ENCODE measurements at places on chromosomes 16 and 17.

DNA sequence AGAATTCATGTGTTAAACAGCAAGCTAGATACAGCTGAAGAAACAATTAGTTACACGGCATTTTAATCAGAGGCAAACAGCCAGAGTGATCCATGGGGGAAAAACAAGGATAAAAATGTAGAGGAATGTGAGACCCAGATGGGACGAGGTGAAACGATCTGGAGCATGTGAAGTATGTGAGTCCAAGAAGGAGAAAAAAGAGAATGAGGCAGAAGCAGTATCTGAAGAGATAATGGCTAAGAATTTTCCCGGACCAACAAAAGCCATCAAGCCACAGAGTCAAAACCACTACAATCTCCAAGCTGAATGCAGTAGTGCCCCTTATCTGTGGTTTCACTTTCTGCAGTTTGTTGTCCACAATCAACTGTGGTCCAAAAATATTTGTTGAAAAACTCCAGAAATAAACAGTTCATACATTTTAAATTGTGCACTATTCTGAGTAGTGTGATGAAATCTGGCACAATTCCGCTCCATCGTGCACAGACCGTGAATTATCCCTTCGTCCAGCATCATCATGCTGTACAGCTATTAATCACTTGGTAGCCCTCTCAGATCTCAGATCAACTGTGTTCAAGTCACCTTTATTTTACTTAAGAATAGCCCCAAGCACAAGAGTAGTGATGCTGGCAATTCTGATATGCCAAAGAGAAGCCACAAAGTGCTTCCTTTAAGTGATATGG is 18.8 kb downstream of the MYH10 start:
- DNase-seq, result no peak

- no peak for DNase-seq
Observed at GRCh38 chr17:78232859-78233173, 1.4 kb downstream of the TMEM235 start.

DNA sequence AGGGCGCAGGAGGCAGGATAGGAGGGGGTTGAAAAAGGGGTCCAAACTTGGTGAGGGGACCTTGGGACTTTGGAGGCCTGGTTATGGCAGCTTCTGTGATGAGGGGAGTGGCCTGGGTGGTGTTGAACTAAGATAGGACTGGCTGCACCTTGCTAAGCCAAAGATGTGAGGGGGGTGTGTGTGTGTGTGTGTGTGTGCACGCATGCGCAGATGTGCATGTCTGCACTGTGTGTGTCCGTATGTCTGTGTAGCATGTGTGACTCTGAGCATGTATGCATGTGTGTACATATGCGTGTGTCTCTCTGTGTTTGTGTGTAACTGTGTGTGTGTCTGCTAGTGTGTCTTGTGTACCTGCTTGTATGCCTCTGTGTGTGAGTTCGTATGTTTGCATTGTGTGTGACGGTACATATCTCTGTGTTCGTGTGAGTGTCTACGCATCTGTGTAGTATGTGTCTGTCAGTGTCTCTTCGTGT is 4.1 kb downstream of the SLC16A5 start:
- DNase-seq, result no peak

- DNase-seq, result no peak
Observed at GRCh38 chr17:68623811-68624210, 22.6 kb upstream of the FAM20A start.

- DNase-seq, result no peak
Observed at GRCh38 chr17:80836971-80837481, 154.6 kb upstream of the CHMP6 start.

GRCh38 chr16:70258946-70259345 is 7.2 kb upstream of the EXOSC6 start:
- DNase-seq, result no peak

- DNase-seq, result no peak
Observed at GRCh38 chr17:55413825-55414489, 7.7 kb downstream of the MMD start.

- DNase-seq, result no peak
Observed at GRCh38 chr17:3688852-3689261, 7.1 kb downstream of the P2RX5 start.

DNA sequence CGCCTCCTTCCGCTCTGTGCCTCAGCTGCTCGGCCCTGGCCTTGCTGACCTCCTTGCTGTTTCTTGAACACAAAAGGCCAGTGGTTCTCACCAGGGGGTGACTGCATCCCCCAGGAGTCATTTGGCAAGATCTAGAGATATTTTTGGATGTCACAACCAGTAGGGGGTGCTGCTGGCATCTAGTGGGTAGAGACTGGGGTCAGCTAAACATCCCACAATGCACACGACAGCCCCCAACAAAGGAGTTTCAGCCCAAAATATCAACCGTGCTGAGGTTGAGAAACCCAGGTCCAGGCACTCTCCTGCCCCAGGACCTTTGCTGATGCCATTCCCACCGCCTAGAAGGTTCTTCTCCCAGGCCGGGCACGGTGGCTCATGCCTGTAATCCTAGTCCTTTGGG is 39.7 kb downstream of the ABCC6 start:
- no peak for DNase-seq

DNA sequence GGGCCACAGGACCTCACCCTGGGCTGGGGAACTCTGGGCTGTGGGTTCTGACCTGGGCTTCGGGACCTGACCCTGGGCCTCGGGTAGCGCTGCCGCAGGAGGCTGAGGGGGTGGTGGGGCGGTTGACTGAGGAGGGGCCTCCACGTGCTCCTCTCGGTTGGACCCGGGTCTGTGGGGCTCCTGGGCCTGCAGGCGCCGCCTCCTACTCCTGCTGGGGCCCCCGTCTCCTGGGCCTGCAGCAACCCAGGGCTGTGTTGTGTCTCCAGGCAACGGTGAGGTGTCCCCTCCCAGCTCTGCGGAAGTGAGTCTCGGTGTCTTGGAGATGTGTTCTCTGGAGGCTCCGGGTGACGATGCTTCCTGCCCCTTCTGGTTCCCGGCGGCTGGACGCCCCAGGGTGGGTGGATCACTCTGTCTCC is 41.5 kb upstream of the GNG13 start:
- DNase-seq, result no peak
